ENCODE measurements at places on chromosomes 2 and 18.

GRCh38 chr2:143893371-143893770 lies 626.5 kb downstream of the ZEB2 start:
- DNase-seq = no peak

GRCh38 chr2:109644571-109645275 lies 30.6 kb downstream of the SOWAHC start:
- no peak for DNase-seq

- no peak for DNase-seq
Measured at GRCh38 chr2:115634578-115634977, 1192.1 kb downstream of the DPP10 start.

GRCh38 chr2:226818930-226819329 lies 16.9 kb upstream of the RHBDD1 start:
- DNase-seq = no peak

- no peak for DNase-seq
Measured at GRCh38 chr18:29512761-29513160, 1335.8 kb upstream of the CDH2 start.

- no peak for DNase-seq
Measured at GRCh38 chr2:8650256-8650655, 31.6 kb upstream of the ID2 start.

- no peak for DNase-seq
Measured at GRCh38 chr2:217313386-217313785, 453.5 kb upstream of the TNP1 start.

DNA sequence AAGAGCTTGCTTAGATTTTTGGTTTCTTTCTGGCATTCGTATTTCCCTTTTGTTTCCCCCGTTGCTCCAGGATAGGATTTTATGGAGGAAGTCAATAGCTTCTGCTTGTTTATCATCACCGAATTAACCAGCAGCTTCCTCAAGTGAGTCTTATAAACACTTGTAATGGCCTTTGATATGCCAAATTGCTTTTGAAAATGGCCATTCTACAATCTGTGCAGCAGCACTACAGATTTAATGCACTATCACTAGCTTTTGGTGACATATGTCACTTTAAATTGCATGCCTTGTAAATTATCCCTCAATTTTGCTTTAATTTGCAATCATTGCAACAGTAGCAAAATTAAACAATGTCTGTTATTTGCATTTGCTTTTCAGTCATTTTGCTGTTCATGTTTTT lies 774.7 kb downstream of the METTL4 start:
- DNase-seq = no peak

DNA sequence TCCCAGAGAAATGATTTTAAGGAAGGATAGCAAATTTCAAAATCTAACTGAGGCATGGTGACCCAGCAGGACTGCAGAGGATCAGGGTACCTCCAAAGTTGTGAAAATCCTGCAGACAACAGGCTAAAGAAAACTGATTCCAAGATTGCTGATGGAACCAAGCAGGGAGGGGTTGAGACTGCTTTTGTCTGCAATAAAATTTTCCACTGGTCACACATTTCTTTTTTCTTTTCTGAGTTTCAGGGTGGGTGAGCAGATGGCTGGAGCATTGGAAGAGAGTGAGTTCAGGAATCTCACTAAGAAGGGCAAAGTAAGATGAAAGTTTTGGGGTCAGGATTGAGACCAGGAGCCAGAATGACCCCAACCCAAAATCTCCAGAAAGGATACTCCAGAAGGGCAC lies 321.0 kb downstream of the TNS1 start:
- DNase-seq = no peak

- DNase-seq = no peak
Measured at GRCh38 chr2:208999911-209000310, 423.9 kb upstream of the MAP2 start.

- DNase-seq = no peak
Measured at GRCh38 chr2:193250389-193250788, 1055.7 kb upstream of the TMEFF2 start.

DNA sequence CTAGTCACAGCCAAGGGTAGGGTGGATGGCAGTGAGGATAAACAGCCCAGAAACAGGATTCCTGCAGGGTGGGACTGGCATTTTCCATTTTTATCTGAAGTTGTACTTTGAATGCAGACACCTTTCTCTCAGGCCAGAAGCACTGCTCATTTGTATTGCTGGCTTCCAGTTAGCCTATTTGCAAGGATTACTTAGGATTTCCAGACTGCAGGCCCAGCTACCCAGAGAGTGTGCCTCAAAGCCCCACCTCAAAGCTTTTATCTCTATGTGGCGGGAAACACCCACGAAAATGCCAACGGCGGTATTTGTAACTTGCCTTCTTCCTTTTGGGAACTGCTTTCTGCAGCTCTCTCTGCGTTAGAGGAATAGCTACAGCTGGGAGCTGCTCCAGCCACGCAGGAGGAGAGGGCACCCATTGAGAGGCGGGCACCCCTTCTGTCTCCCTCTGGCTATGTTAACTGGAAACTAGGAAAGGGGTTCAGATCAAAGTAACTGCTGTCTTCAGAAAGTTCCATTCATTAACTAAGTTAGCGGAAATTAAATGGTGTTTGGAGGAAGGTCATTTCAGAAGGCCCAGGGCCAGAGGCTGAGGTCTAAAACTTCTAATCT lies 144.9 kb downstream of the TGIF1 start:
- peak; percentile 48 for DNase-seq

- no peak for DNase-seq
Measured at GRCh38 chr2:190582736-190583506, 48.4 kb upstream of the NEMP2 start.

Measured in CD4-positive, alpha-beta T cell treated with Interferon alpha-2 for 1 hour (primary cell).